ENCODE measurements at places on chromosomes 1 and 21. TPM values are rescaled to one million over a fixed set of nuclear protein-coding genes. Genes with fewer than 3 reads are reported as not detected.

LTN1 gene
- total RNA-seq: 21.3 TPM

DNA sequence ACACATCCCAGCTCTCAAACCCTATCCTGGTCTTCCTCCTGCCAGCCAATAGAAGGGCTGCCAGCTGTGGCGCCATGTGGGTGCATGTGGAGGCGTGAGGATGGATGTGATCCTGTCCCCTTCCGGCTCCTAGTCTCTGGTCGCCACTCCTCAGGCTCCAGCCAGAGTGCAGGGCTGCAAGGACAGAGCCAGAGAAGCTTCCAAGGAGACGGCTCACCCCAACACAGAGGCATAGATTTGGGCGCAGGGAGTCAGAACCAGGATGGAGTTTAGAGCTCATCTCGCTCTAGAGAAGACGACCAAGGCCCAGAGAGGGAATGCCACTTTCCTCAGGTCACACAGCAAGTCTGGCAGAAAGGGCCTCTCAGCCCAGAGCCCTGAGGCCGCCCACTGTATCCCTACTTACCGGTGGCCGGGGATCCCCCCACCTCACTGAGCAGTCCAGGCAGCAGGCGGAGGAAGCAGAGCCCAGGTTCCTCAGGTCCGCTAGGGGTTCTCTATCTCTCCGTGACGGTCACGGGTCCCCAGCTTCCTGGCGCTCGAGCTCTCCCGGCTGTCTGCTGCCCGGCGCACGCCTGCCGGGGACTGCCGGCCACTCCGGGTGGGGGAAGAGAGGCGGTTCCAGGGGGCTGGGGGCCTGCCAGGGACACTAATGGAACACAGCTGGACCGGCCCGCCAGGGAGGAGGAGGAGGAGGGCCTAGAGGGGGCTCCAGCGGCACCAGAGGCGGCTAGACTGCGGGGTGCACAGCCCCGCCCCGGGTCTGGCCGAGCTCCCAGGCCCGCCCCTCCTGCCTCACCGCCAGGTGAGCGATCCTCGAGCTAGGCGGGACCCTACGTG lies at the start of gene COL16A1:
COL16A1 (minus strand) TSS at position 587 of the 840 bp plus-strand sequence. CDS start 1,824 bp downstream, outside the sequence.
- peaks cover 38% of the 10 kb centered on the region for H3K4me1 ChIP-seq
- peak within 1 kb of the TSS; percentile 76 for H3K27ac ChIP-seq
- DNase-seq: peak; percentile 90
- H3K36me3 ChIP-seq: no peaks in the 10 kb centered on the region

GRCh38 chr1:160133990-160134770 lies 17.2 kb upstream of the ATP1A4 start:
- no peaks in the 10 kb centered on the region for H3K36me3 ChIP-seq
- H3K4me3 ChIP-seq: no peak overlapping the region
- no peak for DNase-seq
- peaks cover 3% of the 10 kb centered on the region for H3K4me1 ChIP-seq
- no peaks in the 10 kb centered on the region for H3K27me3 ChIP-seq

DNA sequence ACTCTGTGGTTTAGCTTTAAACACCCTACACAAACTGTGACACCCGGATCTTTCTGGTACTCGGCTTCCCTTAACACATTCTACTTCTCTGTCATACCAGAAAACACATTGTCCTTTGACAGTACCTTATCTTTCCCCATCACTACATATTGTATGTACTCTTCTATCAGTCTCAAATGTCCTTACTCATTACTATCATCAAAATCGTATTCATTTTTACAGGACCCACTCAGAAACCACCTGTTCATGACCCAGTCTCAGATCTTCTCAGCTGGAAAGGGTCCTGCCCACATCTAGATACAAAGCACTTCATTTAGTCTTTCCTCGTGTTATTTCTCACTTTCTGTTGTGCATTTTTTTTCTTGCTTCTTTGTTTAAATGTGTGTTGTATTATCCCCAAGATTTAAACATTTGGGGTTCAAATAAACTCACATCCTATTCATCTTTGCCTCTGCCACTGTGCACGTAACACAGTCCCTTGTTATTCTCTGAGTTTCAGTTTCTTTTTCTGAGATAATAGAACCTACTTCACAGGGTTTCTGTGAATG lies 27.7 kb downstream of the CD34 start:
- no peak overlapping the region for H3K4me3 ChIP-seq
- H3K36me3 ChIP-seq: no peaks in the 10 kb centered on the region
- H3K27me3 ChIP-seq: no peaks in the 10 kb centered on the region
- H3K4me1 ChIP-seq: peaks cover 46% of the 10 kb centered on the region
- DNase-seq: no peak

- no peaks in the 10 kb centered on the region for H3K27me3 ChIP-seq
- no peak for DNase-seq
- no peaks in the 10 kb centered on the region for H3K36me3 ChIP-seq
- no peak overlapping the region for H3K27ac ChIP-seq
- H3K4me3 ChIP-seq: no peak overlapping the region
Measured at GRCh38 chr1:79982211-79982610, 975.7 kb upstream of the ADGRL4 start.

GRCh38 chr1:193524616-193525015 lies 338.2 kb upstream of the B3GALT2 start:
- no peaks in the 10 kb centered on the region for H3K27me3 ChIP-seq
- no peaks in the 10 kb centered on the region for H3K4me1 ChIP-seq
- H3K4me3 ChIP-seq: no peak overlapping the region
- H3K36me3 ChIP-seq: no peaks in the 10 kb centered on the region

DNA sequence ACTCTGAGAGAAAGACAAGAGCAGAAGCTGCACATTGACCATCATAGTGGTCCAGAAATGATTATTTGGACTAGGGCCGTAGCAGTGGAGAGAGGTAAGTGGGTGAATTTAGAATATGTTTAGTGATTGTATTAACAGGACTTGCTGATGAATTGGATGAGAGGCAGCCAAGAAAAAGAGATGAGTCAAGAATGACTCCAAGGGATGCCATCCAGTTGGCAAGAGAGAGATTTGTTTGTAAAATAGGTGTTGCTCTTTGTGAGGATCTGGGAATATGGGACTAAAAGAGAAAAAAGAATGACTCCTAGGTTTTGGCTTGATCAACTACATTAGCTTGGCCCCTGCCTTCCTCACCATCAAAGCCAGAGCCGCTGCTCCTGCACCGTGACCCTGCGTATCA lies 54.2 kb upstream of the ARTN start:
- no peak overlapping the region for H3K27ac ChIP-seq
- DNase-seq: no peak
- H3K4me3 ChIP-seq: no peak overlapping the region
- H3K36me3 ChIP-seq: peaks cover 3% of the 10 kb centered on the region
- no peaks in the 10 kb centered on the region for H3K4me1 ChIP-seq
- H3K27me3 ChIP-seq: no peaks in the 10 kb centered on the region

Data from upper lobe of left lung (tissue), 6 donors.